ENCODE measurements at places on chromosomes 7 and 10.

DNA sequence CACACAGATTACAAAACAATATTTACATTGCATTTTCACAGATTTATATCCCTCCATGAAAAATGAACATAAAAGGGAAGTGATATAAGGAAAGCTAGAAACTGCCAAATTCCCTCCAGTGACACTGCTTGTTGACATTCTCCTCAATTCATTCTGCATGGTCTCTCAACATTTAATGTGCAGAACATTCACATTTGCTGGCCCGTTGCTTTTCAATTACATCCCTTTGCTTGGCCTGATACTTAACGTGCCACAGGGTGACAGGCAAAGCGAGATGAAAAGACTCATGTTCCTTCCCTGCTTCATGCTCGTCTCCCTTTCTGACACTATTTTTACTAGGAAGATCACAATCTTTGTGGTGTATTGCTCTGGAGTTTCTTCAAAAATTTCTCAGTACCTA is 1019.7 kb upstream of the LRRN3 start:
- DNase-seq: no peak

DNA sequence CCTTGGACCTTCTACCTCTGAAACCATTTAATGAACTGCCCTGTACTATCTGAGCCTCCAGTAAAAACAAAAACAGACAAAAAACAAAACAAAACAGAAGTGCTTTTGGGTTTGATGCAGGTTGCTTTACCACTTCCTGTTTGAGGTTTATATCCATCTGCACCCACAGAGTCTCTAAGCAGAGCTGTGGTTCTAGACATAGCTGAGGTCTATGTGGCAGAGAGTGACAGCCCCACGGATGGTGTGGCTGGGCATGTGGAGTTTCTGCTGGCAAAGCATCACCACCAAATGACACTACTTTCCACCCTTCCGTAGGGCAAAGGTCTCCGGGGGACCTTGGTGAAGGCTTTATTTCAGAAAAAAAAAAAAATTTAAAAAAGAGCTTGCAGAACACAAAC is 754.2 kb downstream of the GRID1 start:
- no peak for DNase-seq

GRCh38 chr7:44184206-44184872 is 4.9 kb downstream of the GCK start:
- peak; percentile 77 for DNase-seq

DNA sequence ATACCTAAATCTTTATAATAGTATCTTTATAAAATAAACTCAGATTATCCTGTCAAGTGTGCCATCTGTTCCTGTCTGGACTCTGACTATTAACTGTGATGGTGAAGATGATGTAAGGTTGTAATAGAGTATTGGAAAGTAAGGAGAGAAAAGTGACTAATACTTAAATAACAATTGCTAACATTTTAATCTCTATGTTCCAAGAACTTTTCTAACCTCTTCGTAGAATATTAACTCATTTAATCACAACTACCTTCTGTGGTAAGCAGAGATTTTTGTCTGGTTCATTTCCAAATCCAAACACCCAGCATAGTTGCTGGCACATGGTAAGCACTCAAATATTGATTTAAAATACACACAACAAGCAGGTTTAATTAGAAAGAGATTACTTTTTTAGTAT is 2.5 kb downstream of the TNPO3 start:
- no peak for DNase-seq

Measured in AG08396 (cell line).